Spinal cord (tissue), 10 donors: ENCODE measurements at places on chromosomes 2 and 18. TPM values are rescaled to one million over a fixed set of nuclear protein-coding genes. Genes with fewer than 3 reads are reported as not detected.

Gene DQX1
- 0.62 TPM for polyA plus RNA-seq

Gene LRP2
- polyA plus RNA-seq = 3.3 TPM

Gene NFATC1
- 5.8 TPM for polyA plus RNA-seq

Gene ASXL3
- polyA plus RNA-seq = 17.4 TPM

Gene IL1B
- polyA plus RNA-seq = 3.3 TPM

Gene KANSL1L
- 24.3 TPM for polyA plus RNA-seq
